Right atrium auricular region (tissue), 2 donors: ENCODE measurements at places on chromosomes 3 and 15. TPM values are rescaled to one million over a fixed set of nuclear protein-coding genes. Genes with fewer than 3 reads are reported as not detected.

Gene FOXB1
- not detected for total RNA-seq

Gene ABHD10
- 20.8 TPM for total RNA-seq

Gene SIDT1
- 0.15 TPM for total RNA-seq

Gene CPEB1
- 3.3 TPM for total RNA-seq

Gene SAMMSON
- total RNA-seq, result not detected
